Right atrium auricular region (tissue), 2 donors: ENCODE measurements at places on chromosomes 7 and 10. TPM values are rescaled to one million over a fixed set of nuclear protein-coding genes. Genes with fewer than 3 reads are reported as not detected.

GRCh38 chr10:130466271-130466997 is 330.2 kb downstream of the GLRX3 start:
- peak; percentile 18 for DNase-seq
- no peaks in the 10 kb centered on the region for H3K4me1 ChIP-seq
- no peaks in the 10 kb centered on the region for H3K36me3 ChIP-seq

- H3K27me3 ChIP-seq = no peaks in the 10 kb centered on the region
- H3K4me1 ChIP-seq = no peaks in the 10 kb centered on the region
- DNase-seq = no peak
These were observed 175.5 kb upstream of the PLXDC2 start for GRCh38 chr10:19640566-19641263.

GRCh38 chr7:104625956-104626355 is 297.6 kb downstream of the LHFPL3 start:
- no peak for DNase-seq
- no peaks in the 10 kb centered on the region for H3K27me3 ChIP-seq
- H3K4me1 ChIP-seq = no peaks in the 10 kb centered on the region
- no peak overlapping the region for H3K27ac ChIP-seq
- no peak overlapping the region for H3K4me3 ChIP-seq

GRCh38 chr7:104852386-104852785 is 161.6 kb upstream of the KMT2E start:
- no peaks in the 10 kb centered on the region for H3K4me1 ChIP-seq
- no peaks in the 10 kb centered on the region for H3K36me3 ChIP-seq
- DNase-seq = no peak

Gene TUBB8
- not detected for total RNA-seq

Gene ELAPOR2
- total RNA-seq = 9.1 TPM
